Stimulated activated CD4-positive, alpha-beta T cell treated with anti-CD3 and anti-CD28 coated beads, Interleukin-15, amount 100 ng/mL, for 48 hours (primary cell): ENCODE measurements at places on chromosomes 2 and 18.

DNA sequence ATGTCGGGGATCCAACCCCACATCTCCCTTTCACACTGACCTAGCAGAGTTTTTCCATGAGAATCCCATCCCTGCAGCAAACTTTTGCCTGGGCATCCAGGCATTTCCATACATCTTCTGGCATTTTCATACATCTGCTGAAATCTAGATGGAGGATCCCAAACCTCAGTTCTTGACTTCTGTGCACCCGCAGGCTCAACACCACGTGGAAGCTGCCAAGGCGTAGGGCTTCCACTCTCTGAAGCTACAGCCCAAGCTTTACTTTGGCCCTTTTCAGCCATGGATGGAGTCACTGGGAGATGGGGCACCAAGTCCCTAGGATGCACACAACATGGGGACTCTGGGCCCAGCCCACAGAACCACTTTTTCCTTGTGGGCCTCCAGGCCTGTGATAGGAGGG lies 32.2 kb upstream of the TEX51 start:
- no peak for DNase-seq

GRCh38 chr2:119548516-119549120 lies 4.4 kb downstream of the CFAP221 start:
- DNase-seq = no peak

DNA sequence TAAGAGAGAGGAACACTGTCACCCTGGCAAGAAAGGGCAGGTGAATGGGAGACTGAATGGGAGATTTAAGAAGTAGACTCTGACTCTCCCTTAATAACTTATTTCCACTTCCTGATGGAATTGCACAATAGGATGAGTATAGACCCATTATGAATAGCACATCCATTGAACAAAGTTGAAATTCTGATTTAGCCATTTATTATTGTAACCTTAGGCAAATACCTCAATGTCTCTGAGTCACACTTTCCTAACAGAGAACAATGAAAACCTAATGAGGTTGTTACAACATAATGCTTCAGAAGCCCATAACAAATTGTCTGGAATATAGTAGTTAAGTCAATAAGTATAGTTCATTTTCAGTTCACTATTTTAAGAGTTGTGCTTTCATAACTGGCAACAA lies 78.9 kb downstream of the NRXN1 start:
- no peak for DNase-seq

DNA sequence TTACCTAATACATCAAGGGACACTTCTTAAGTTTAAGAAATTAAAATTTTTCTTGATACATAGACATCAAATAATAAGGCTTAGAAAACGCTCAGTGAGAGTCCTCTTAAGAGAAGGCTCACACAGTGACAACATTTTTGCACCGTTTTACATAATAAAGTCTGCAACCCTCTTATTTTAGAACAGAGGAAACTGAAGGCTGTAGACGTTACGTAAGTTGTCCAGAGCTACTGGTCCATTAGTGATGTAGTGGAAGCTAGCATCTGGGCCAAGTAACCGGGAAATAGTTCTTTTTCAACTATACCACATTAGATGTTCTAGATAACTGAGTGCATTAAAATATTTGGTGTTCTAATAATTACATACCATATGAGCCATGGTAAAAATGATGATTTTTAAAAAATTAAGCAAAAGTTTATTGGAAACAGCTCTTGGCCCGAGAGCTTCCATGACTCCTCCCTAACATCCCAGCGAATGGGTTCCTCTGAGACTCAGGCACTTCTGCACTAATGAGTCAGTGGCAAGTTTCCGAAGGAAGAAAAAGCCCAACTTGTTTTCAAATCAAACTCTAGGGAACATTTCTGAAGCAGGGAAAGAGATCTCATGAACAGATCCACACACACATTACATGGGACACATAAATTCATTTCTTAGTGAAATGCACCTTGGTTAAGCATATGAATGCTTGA lies 232.6 kb upstream of the PXDN start:
- no peak for DNase-seq

DNA sequence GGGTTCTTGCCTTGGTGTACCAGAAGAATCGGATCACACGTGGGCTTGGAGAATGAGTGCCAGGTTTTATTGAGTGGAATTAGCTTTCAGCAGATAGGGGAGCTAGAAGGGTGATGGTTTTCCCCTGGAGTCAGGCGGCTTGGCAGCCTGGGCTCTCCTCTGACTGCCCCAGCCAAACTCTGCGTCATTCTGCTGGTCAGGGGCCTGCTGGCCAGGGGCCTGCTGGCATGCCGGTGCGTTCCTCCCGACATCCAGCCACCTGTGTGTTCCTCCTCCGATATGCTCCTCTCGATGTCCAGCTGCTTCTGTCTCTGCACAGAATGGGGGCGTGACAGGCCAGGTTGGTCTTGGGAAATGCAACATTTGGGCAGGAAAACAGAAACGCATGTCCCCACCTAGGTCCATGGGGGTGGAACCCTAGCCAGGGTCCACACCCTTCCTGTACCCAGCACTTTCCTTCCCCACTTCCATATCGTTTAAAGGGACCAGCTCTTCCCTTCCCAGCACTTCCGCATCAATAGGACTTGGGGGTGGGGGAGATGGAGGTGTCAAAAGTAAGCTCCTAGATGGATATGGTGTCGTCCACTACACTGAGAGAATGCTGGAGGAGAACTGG lies 85.3 kb downstream of the VWA3B start:
- no peak for DNase-seq

DNA sequence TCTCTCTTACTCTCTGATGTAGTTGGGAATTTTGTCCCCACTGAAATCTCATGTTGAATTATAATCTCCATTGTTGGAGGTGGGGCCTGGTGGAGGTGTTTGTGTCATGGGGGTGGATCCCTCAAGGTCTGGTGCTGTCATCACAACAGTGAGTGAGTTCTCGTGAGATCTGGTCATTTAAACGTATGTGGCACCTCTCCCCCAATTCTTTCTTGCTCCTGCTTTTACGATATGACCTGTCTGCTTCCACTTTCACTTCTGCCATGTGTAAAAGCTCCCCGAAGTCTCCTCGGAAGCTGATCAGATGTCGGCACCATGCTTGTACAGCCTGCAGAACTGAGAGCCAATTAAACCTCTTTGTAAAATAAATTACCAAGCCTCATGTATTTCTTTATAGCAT lies 337.8 kb upstream of the CDH2 start:
- DNase-seq = no peak

GRCh38 chr18:35497027-35497369 lies 762 bp downstream of the INO80C start:
- no peak for DNase-seq

- DNase-seq = no peak
Observed at GRCh38 chr18:24065906-24066305, 51.4 kb downstream of the TTC39C start.

- DNase-seq = no peak
Observed at GRCh38 chr2:71563872-71564271, 110.5 kb downstream of the DYSF start.

DNA sequence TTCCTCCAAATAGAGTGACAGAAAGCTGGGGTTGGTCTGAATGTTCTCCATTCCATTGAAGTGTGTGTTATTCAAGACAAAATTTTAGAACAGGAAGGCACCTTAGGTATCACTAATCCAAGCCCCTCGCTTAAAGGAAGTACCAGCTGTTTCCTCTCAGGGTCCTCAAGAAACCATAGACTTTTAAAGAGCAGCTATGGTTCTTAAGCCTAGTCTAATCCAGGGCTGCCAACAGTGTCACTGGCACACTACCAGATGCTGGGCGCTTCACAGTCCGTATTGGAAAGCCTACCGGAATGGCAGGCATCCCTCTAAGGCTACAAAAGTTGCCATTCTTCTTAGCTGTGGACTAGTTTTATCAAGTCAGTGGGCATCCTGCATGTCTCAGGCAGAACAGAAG lies 1.9 kb downstream of the NEMP2 start:
- no peak for DNase-seq

DNA sequence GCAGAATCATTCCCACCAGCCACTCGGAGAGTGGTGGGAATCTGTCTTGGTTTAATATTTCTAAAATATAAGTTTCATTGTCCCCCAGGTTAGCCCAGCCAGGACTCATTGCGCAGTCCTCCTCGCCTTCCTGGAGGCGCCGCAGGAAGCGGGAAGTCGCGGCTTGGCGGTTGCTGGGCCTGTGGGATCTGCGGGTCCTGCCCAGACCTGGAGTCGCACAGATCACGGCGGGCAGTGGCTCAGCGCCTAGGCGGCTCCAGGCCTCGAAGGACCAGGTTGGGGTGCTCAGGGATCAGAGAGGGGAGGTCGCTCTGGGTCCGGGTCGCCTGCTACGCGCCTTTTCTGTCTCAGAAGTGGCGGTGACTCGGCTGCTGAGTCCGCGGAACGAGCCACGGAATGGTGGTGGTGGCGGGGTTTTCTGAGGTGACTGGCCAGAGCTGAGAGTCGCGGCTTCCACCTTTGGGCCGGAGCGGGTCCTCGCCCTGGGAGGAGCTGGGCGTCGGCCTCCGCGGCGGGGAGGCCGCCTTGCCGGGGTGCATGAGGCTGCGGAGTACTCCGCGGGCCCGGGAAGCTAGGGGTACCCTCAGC lies 2.6 kb downstream of the HOXD3 start:
- DNase-seq = no peak

- DNase-seq = peak; percentile 31
Observed at GRCh38 chr2:162221064-162221463, 22.2 kb downstream of the FAP start.

GRCh38 chr2:75646090-75646582 lies 447 bp upstream of the MRPL19 start:
- no peak for DNase-seq

DNA sequence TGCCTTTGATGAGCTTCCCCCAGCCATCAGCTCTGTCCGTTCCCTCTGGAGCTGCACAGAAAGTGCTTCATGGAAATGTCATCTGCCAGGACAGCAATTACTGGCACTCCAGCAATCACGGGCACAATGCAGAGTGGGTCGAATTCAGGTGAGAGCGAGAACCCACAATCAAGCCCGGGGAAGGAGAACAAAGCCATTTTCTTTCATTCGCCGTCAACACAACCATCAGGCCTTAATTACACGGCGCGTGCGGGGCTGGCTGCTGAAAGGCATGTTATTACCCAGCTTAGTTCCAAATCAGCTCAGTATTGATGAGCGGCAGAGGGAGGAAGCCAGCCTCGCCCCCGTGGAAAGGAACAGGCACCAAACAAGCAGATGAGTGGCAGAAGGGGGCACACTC lies 143.9 kb downstream of the MYT1L start:
- DNase-seq = no peak

- DNase-seq = no peak
Observed at GRCh38 chr18:7958081-7958896, 391.2 kb downstream of the PTPRM start.

- no peak for DNase-seq
Observed at GRCh38 chr2:176177580-176178037, 10.9 kb upstream of the HOXD1 start.

DNA sequence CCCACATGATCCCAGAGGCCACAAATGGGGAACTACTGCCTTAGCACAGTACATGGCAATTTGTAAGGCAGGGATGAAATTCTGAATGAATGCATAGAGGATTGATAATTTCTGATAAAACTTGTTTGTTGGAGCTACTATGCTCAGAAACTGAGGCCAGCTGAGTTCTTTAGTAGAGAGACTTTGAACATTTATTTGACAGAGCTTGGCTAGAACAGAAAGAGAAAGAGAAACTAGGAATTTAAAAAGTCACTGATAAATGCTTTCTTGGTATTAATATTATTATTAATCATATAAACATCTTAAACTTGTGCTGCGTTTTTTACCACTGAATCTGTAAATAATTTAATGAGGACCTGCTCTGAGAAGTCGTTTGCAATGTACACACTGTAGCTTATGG lies 923.7 kb upstream of the CNTNAP5 start:
- no peak for DNase-seq

- DNase-seq = no peak
Observed at GRCh38 chr2:174761837-174762236, 2.4 kb downstream of the CHRNA1 start.

- DNase-seq = no peak
Observed at GRCh38 chr2:134272806-134273205, 18.9 kb downstream of the MGAT5 start.

DNA sequence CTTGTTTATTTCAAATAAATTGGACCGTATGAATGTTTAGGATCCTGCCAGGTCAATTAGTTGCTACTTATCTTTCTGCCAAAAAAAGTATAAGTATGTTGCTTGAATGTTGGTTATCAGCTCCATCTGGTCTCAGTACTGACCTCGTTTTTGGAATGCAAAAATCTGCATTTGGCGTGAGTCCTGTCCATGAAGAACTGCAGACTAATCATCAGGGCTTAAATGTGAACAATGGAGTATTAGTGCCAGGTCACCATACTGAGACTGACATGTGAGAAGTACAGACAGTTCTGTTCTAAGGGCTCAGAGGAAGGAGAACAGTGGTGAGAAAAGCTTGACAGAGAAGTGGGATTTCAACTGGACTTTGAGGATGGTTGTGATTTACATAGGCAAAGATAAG lies 393.1 kb upstream of the SLC14A2 start:
- no peak for DNase-seq

- no peak for DNase-seq
Observed at GRCh38 chr18:7273301-7273921, 42.5 kb downstream of the LRRC30 start.

- no peak for DNase-seq
Observed at GRCh38 chr2:120305296-120305695, 40.6 kb upstream of the INHBB start.

DNA sequence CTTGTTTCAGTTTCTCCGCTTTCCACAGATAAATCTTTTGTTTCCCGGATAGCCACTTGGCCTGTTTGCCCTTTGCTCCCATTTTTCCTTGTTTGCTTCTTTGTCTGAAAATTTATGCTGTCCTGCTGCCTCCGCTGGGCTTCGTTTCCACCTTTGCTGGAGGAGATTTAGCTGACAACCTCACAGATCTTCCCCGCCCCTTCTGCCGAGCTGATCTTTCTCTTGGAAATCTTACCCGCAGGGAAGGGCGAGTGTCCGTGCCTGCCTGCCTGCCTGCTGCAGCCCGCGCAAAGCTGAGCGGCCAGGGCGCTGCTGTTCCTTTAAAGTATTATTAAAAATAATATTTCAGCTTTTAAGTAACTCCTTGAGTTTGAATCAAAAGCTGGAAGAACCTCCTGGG lies 1.4 kb upstream of the XRCC5 start:
- no peak for DNase-seq

GRCh38 chr2:45950606-45951005 lies 299.1 kb downstream of the PRKCE start:
- DNase-seq = no peak

DNA sequence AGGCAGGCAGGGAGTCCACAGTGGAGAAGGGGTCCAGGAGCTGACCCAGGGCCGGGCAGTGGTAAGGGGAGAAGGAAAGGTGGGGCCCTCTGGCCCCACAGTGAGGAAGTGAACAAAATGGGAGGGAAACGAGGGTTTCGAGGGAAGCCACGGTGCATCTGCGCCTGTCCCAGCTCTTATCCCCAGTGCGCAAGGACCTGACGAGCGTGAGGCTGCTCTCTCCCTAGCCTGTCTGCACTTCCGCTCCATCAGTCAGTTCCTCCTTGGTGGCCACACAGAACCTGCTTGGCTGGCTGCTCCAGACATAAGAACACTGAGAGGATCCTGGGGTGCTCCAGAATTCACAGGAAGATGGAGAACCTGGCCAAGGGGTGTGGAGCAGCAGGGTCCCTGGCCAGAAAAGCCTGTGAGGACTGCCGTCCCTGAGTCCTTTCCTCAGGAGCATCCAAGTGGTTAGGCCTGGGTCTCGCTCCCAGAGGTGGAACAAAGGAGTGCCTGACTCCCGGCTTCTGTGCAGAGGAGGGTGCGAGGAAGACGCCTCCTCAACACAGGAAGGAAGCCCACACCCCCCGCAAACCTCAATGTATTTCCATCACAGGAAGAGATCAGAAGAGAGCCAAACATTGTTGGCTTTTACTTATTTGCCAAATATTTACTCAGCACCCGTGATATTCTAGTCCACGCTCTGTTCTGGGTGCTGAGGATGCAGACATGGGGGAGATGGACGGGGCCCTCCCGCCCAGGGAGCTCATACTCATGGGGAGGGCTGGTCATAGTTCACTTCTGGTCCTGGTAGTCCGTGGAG lies 43.7 kb upstream of the SEMA4C start:
- peak; percentile 32 for DNase-seq
